Stimulated activated CD4-positive, alpha-beta T cell treated with anti-CD3 and anti-CD28 coated beads, Interleukin-1b, Interleukin-23, amount 100 ng/mL, for 4 hours (primary cell): ENCODE measurements at places on chromosomes 5 and 9.

DNA sequence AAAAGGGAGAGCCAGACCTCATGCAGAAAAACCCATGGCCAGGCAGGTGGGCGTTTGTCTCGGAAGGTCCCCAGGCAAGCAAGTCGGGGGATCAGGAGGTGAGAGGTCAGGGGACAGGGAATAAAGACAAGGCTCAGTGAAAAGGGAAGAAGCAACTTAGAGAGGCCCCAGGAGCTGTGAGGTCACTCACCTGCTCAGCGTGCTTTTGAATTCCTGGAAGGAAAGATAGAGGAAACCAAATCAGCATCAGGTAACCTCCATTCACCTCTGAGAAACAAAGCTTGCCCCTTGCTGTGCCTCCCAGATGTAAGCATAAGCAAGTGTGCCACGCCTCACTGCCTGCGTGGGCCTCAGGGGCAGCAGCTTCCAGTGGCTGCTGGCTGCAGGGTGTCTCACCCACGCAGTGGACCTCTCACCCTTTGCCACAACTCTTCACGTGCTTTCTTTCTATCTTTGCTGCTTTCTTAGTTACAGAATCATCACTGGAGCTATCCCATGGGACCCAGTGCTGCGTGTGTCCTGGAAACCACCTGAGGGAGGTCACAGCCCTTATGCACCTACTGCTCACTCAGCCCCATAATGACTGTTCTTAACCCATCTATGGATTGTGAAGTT, 6.0 kb downstream of the TRIM7 start:
- no peak for DNase-seq

- DNase-seq = no peak
Observed at GRCh38 chr5:158553195-158553961, 546.3 kb downstream of the EBF1 start.

- DNase-seq = no peak
Observed at GRCh38 chr5:1656271-1656975, 132.7 kb upstream of the LPCAT1 start.

GRCh38 chr5:99104538-99105132, 175.8 kb upstream of the CHD1 start:
- DNase-seq = no peak

- no peak for DNase-seq
Observed at GRCh38 chr5:149203921-149204441, 62.7 kb downstream of the ABLIM3 start.

DNA sequence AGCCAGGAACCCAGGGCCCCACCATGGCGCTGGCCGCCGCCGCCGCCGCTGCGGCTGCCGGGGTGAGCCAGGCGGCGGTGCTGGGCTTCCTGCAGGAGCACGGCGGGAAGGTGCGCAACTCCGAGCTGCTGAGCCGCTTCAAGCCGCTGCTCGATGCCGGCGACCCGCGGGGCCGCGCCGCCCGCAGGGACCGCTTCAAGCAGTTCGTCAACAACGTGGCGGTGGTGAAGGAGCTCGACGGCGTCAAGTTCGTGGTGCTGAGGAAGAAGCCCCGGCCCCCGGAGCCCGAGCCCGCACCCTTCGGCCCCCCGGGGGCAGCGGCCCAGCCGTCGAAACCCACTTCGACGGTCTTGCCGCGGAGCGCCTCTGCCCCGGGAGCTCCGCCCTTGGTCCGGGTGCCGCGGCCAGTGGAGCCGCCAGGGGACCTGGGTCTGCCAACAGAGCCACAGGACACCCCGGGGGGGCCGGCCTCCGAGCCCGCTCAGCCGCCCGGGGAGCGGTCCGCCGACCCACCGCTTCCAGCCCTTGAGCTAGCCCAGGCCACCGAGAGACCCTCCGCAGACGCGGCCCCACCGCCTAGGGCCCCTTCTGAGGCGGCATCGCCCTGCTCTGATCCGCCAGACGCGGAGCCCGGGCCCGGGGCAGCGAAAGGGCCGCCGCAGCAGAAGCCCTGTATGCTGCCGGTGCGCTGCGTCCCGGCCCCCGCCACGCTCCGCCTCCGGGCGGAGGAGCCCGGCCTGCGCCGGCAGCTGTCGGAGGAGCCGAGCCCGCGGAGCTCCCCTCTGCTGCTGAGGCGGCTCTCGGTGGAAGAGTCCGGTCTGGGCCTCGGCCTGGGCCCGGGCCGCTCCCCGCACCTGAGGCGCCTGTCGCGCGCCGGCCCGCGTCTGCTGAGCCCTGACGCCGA, 749 bp downstream of the SOWAHA start:
- no peak for DNase-seq

DNA sequence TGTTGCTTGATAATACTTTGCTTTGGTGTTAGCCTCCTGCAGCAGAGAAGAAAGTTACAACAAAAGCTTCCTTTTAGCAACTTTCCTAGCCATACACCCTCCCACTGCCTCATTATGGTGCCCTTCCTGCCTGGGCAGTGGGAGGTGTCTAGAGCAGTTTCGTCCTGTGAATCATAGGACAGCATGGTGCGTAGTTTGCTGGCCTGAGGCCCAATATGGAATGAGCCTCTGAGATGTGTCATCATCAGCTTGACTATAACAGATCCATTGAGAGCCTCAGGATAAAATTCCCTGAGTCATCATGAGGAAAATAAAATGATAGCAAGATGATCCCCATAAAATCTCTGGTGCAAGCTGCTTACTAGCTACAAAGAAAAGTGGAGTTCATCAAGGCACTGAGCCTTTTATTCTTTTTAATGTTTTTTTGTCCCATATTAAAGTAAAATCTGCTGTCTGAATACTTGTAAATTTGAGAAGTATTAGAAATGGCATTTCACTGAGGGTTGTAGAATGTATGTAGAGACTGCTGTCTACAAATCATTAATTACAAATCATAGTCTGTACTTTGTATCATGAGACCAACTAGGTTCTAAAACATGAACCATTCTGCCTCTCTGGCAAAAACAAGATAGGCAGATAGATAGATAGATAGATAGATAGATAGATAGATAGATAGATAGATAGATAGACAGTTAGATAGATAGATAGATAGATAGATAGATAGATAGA, 303.0 kb upstream of the PDE4D start:
- no peak for DNase-seq

DNA sequence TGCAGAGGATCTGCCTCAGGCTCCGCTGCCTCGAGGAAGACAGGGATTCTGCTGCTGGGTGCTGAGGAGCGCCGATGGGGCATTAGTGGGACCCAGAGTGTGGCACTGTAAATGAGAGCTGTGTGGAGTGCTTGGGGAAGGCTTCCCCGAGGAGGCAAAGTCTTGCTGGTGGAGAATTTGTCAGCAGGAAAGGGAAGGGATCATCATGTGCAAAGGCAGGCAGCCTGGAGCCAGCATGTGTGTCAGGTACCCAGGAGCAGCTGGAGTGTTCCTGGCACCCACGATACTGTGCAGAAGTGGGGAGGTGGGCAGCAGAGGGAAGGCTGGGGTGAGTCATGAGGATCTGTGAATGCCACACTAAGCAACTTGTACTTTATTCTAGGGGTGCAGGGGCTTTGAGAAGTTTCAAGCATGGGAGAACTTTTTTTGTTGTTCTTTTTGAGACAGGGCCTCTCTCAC, 12.3 kb downstream of the B4GALT7 start:
- DNase-seq = no peak

GRCh38 chr5:139915834-139916233, 120.2 kb downstream of the PSD2 start:
- no peak for DNase-seq

DNA sequence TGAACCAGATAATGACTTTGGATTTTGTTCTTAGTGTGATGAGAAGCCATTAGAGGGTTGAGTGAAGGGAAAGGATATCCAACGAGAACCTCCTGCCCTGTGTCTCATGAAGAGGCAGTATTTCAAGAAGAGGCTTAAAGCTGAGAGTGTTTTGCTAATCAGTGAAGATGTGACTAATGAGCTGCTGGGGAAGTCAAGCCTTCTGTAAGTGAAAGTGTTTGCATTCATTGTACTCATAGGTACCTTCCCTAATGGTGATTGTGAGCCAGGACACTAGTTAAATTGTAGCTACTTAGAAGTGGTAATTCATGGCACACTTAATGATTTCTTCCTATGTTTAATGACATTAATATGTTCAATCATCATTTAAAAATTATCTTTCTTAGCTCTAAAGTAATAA, 23.7 kb downstream of the PIP5K1B start:
- DNase-seq = no peak

DNA sequence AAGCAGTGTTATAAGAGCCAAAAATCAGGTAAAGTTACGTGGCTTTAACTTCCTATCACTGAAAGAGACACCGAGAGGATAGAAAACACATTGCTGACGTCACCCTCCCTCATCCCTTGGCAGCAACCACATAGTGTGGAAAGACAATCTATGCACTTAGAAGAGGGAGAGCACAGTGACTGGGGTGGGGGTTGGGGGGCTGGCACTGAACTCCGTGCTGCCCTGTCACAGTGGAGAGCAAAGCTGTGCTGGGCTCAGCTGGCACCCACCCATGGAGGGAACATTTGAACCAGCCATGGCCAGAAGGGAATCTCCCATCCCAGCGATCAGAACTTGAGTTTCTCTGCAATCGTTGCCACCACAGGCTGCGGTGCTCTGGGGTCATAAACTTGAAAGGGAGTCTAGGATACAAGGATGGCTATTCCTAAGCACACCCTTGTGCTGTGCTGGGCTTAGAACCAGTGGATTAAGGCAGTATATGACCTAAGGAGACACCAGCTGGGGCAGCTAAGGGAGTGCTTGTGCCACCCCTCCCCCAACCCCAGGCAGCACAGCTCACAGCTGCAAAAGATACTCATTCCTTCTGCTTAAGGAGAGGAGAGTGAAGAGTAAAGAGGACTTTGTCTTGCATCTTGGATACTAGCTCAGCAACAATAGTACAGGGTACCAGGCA, 73.4 kb downstream of the KIAA0825 start:
- no peak for DNase-seq

GRCh38 chr9:121216271-121216805, 14.7 kb upstream of the RAB14 start:
- no peak for DNase-seq

GRCh38 chr9:125271081-125271480, 9.5 kb downstream of the GAPVD1 start:
- no peak for DNase-seq

GRCh38 chr5:23507278-23507685, at the start of gene PRDM9:
Gene PRDM9 (plus strand): TSS chr5:23507609. CDS start chr5:23509034, 1,425 bp downstream.
- DNase-seq = no peak

GRCh38 chr5:81204205-81204604, 28.9 kb upstream of the CKMT2 start:
- DNase-seq = no peak

GRCh38 chr9:121735793-121736770, 84.6 kb downstream of the DAB2IP start:
- no peak for DNase-seq

DNA sequence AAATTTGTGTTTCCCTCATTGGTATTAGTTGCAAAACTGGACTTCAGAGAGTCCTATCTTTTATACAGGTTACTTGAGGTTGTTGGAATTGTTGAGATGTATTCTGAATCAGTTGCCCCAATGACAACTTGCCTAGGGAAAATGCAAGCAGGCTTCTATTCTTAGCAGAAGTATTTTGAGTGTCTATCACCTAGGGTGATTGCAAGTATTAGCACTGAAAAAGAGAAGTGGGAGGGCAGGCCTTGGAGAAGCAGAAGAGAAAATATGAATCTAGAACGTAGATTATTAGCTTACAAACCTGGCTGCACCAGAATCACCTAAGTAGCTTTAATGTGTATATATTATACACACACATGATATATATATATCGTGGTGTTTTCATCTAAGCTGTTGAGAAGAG, 43.2 kb downstream of the ADAMTS12 start:
- no peak for DNase-seq

DNA sequence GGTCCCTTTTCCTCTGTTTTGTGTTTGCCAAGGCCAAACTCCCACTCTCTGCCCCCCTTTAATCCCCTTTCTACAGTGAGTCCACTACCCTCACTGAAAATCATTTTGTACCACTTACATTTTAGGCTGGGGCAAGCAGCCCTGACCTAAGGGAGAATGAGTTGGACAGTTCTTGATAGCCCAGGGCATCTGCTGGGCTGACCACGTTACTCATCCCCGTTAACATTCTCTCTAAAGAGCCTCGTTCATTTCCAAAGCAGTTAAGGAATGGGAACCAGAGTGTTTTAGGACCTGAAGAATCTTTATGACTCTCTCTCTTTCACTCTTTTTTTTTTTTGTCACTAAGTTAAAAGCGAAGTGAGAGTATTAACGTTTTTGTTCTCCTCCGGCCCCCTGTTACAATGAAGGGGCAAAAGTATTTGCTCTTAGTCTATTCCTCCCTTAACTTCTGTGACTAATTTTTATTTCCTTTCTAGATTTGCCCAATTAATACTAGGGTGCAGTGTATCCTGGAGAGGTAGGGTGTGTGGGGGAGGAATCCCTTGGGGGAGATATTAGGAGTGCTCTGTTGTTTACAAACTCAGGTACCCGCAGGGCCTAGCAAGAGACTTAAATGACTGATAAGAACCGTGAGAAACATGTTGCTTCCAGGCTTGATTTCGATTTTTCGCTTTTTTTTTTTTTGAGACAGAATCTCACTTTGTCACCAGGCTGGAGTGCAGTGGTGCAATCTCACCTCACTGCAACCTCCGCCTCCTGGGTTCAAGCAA, 14.7 kb downstream of the GM2A start:
- DNase-seq = no peak

DNA sequence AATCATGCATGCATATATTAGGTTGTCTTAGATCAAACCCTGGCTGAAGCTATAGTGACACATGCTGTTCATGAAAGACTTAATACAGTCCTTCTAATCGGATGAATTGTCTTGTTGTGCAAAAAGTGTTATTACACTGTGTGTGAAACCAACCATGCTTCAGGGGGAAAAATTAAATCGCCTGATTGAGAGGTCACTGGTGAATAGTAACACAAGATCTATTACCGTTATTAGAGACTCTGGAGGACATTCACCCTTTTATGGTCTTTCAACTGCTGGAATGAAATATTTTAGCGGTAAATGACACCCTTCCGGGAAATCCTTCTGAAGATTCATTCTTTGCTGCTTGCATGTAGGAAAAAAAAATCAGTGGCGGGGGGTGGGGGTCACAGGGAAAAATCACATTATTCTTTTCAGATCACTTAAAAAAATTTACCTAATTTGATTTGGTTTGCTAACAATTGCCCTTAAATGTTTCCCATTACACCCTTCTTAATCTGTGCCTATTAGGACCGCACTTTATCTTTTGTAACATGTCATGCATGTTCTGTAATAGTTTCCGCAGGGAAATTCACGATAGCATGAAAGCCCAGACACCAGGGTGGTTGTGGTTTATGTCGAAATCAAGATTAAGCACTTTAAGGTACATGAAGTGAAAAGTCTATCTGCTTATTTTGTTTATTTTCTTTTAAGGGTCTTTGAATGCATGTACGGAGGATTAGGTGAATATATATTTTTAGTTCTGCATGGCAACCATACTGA, 120.6 kb downstream of the FOCAD start:
- DNase-seq = no peak

- no peak for DNase-seq
Observed at GRCh38 chr5:78640662-78641474, 7.7 kb downstream of the LHFPL2 start.

GRCh38 chr5:11177999-11178711, 417.1 kb upstream of the DAP start:
- DNase-seq = no peak

GRCh38 chr9:21481470-21482056, 550 bp downstream of the IFNE start:
- no peak for DNase-seq
